ENCODE measurements at places on chromosomes 11 and 22. TPM values are rescaled to one million over a fixed set of nuclear protein-coding genes. Genes with fewer than 3 reads are reported as not detected.

The HBB gene
- not detected for total RNA-seq

The ATG2A gene
- 17.3 TPM for total RNA-seq

The MLC1 gene
- total RNA-seq, result 1.5 TPM

The MS4A18 gene
- not detected for total RNA-seq

The TSSK2 gene
- total RNA-seq, result not detected

The CADM1 gene
- total RNA-seq, result not detected

The SCGB1C1 gene
- not detected for total RNA-seq

The GAS2L1 gene
- total RNA-seq, result 1.4 TPM

The TOMT gene
- not detected for total RNA-seq

The KRTAP5-7 gene
- not detected for total RNA-seq

The TP53AIP1 gene
- total RNA-seq, result not detected

The CSF2RB gene
- 0.31 TPM for total RNA-seq

The XBP1 gene
- total RNA-seq, result 111 TPM

The STX3 gene
- 8.0 TPM for total RNA-seq

DNA sequence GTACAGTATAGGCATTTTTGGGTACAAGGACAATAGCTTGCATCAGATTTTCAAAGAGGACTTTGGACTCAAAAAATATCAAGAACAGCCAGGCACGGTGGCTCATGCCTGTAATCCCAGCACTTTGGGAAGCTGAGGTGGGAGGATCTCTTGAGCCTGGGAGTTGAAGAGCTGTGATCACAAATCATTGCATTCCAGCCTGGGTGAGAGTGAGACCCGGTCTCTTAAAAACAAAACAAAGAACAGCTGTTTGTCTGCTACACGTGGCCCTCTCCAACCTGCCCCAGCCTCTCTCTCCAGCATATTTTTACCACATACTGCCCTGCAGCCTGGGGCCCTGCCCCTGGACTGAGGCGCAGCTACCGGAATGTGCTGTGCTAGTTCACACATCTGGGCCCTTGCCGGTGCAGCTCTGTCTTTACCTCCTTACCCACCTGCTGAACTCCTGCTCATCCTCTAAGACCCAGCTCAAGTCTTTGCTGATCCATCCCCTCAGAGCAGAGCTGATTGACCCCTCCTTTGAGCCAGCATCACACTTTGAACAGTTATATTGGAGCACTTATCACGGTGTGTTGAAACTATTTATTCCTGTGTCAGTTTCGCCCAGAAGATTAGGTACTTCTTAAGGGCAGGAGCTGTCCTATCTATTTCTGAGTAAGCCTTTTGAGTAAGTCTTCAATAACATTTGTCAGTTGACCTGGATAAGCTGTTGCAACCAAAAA lies 29.4 kb downstream of the GRIK4 start:
- DNase-seq, result no peak

- DNase-seq, result no peak
These were observed 44.7 kb downstream of the BIRC2 start for GRCh38 chr11:102391549-102392237.

GRCh38 chr11:128620309-128621100 lies 33.1 kb upstream of the ETS1 start:
- DNase-seq, result no peak

GRCh38 chr11:134037046-134037908 lies 31.6 kb upstream of the JAM3 start:
- DNase-seq, result peak; percentile 53

- no peak for DNase-seq
These were observed 82.6 kb downstream of the CYP2R1 start for GRCh38 chr11:14809466-14809865.

GRCh38 chr11:47668665-47669064 lies 26.3 kb upstream of the MTCH2 start:
- DNase-seq, result no peak

- DNase-seq, result no peak
These were observed 80.0 kb upstream of the CRTAM start for GRCh38 chr11:122758339-122758738.

GRCh38 chr11:36074941-36075431 lies 131.1 kb downstream of the LDLRAD3 start:
- no peak for DNase-seq

DNA sequence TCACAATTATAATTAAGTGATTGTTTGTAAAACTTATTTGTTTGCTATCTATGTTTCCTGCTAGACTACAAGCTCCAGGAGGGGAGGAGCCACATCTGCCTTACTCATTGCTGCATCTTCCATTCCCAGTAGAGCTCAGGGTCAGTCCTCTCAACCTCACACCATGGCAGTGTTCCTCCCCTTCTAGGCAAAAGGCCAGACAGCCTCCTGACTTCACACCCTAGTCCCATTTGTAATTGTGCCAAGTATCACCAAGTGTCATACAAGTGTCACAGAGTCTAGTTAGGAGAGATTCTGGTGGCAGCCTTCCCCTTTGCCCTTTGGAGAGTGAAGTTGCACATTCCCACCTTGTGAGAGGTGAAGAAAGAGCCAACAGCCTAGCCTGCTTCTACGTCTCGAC lies 490.4 kb downstream of the INSC start:
- no peak for DNase-seq

- no peak for DNase-seq
These were observed 72.5 kb upstream of the SHANK2 start for GRCh38 chr11:71324788-71325417.

GRCh38 chr22:20604776-20605221 lies 97.4 kb downstream of the MED15 start:
- no peak for DNase-seq

- DNase-seq, result no peak
These were observed 20.3 kb upstream of the NLRP6 start for GRCh38 chr11:257766-258493.

- no peak for DNase-seq
These were observed 17.5 kb downstream of the KCNJ5 start for GRCh38 chr11:128908391-128909246.

GRCh38 chr11:34585735-34586487 lies 35.0 kb upstream of the EHF start:
- DNase-seq, result no peak

GRCh38 chr11:88301488-88302140 lies 35.9 kb downstream of the CTSC start:
- no peak for DNase-seq

GRCh38 chr11:21564833-21565682 lies 627.8 kb upstream of the ANO5 start:
- DNase-seq, result no peak

DNA sequence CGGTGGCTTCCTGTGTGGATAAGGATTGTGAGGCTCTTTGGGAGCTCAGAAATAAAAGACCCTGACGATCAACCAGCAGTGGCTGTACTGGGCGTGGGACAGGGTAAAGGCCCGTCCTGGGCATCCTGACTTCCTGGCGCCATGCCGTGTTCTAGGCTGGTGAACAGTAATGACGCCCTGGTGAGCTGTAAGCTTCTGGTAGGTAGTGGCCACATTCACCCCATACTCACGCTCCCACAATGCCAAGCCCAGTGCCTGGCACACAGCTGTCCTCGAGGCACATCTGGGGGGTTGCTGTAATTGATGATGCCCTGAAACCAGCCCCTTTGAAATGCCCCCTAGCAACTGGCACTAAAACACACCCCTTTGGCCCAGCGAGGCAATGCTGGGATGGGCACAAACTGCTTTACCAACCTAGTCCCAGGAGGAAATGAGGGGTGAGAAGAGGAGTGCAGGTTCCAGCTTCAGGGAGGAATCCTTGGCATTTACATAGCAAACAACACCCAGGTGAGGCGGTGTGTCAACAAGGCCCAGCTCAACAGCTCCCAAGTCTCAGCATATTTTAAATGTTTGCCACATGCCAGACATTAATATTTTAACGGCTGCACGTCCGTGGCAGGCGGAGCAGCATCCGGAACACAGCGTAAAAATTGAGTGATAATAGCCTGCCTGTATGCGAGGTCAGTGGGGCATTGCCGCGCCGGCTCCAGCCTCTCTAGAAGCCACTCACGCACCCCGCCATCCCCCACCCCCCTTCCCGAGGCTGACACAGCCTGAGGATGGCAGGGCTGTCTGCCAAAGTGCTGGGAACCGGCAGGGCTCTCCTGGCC lies 79.3 kb downstream of the DSCAML1 start:
- no peak for DNase-seq

- no peak for DNase-seq
These were observed 153.4 kb downstream of the CACNA1I start for GRCh38 chr22:39723899-39724351.

- no peak for DNase-seq
These were observed 416.5 kb upstream of the DDI1 start for GRCh38 chr11:103619938-103620337.

- no peak for DNase-seq
These were observed 261.9 kb upstream of the LUZP2 start for GRCh38 chr11:24234822-24235508.

DNA sequence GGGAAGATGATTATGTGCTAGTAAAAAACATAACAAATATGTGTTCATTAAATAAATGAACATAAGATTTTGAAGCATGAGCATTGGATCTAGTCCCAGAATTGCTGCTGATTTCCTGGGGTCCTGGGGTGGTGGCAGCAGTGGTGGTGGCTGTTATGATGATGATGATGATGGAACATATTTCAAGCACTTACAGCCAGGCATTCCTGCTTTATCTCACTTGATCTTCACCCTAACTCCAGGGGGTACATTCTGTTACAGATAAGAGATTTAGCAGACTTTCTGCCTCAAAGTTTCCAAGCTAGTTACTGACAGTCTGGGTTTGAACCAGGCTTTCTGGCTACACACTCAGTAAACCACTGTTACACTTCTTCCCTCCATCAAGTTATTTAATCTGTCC lies 5.2 kb downstream of the TRAPPC4 start:
- DNase-seq, result no peak

- no peak for DNase-seq
These were observed 34.2 kb downstream of the TMEM184B start for GRCh38 chr22:38238519-38239071.

DNA sequence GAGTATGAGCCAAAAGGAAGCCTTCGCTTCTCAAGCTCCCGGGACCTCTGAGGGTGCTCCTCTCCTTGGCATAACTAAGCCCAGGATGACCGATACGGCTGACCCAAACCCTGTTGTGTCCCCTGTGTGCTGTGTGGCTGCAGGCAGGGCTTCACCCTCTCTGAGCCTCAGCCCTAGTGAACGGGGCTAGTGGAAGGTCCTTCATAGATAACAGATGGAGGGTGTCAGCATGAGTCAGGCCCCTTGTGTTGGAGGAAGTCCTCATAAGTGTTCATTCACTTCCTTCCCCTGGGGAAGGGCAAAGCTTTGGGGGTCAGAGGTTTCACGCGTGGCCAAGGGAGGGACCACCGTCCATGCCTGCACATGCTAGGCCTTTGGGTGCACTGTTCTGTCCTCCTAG lies 21.5 kb downstream of the SHISAL1 start:
- DNase-seq, result no peak

DNA sequence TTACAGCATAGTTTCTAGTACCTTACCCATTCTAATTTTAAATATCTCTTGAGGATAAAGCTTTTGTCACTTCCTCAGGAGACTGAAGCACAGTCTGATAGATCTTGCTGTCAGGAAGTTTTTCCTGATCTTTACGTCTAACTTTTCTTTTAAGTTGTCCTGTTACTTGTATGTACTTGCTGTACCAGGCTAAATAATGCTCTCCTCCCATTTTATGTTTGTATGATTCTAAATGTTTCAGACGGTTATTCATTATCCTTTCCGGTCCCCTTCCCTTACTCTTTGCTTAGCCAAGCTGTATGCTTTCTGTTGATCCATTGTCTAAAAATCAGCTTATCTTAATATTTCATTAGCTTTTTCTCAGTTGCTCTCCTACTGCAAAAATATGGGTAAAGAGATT lies 6.0 kb downstream of the ARHGEF12 start:
- no peak for DNase-seq

GRCh38 chr11:106957030-106957482 lies 61.2 kb downstream of the GUCY1A2 start:
- no peak for DNase-seq

DNA sequence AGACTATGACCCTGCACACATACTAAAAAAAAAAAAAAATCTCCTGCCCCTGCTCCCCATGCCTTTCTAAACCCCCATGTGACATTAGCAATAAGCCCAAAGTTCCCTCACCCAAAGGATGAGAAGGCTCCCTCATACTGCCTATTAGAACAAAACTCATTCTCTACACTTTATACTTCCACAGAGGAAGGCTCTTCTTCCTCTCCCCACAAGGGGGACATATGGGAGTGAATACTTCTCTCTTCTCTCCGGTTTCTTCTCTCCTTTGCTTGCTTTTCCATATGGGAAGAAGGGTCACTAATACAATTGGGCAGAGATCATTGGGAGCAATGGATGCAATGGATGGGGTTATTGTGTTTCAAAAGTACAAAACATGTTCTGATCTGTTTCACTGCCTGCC lies 3.3 kb downstream of the OR52L1 start:
- no peak for DNase-seq

DNA sequence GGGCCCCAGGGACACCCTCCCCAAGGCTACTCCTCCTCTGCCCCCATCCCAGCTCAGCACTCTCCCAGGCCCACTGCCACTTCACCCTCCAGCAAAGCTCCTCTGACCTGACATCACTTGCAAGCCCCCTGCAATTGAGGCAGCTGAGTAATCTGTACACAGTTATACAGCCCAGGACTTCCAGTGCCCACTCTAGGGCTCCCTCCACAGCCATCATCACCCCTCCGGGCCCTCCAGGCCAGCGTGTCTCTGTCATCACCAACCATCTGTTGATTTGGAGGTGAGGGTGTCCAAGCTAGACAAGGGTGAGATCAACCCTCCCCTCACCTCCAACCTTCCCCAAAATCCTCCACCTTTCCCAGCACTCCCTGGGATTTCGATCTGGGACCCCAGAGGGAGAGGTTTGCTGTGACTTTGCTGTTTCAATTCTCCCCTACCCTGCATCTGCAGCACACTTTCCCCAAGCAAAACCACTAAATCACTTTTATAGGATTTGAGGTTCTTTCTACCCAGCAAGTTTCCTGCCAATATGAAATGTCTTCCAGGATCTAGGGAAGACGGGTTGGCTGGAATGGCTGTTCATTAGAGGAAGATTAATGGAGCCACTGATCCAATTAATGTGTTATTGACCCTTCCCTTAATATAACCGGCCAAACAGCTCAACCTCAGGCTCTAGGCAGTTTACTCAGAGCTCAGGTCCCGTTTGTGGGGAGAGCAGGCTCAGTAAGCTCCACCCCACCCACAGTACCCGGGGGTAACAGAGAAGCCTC lies 92.9 kb downstream of the CHST1 start:
- no peak for DNase-seq
